ENCODE measurements at places on chromosomes 3 and 15. TPM values are rescaled to one million over a fixed set of nuclear protein-coding genes. Genes with fewer than 3 reads are reported as not detected.

DNA sequence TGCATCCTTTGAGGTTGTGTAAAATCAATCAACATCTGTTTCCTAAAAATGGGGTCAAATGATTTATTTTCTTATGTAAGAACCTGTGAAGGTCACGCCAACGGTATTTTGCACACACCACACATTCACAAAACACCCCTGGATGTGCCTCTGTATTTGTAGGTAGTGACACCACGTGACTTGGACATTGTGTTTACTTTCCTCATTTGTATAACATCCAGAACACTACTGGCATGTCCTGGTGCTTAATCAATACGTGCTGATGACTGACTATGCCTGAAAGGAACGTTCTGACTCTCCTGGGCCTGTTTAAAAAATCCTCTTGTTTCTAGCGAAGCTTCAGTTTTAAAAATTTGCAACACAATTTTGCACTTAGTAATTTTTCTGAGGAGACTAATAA is 3.4 kb upstream of the TAFA4 start:
- no peak for DNase-seq
- no peak overlapping the region for H3K27ac ChIP-seq
- no peaks in the 10 kb centered on the region for H3K36me3 ChIP-seq
- H3K4me3 ChIP-seq: no peak overlapping the region
- H3K27me3 ChIP-seq: peaks cover 35% of the 10 kb centered on the region

OR5K2 gene
- not detected for polyA plus RNA-seq

DNA sequence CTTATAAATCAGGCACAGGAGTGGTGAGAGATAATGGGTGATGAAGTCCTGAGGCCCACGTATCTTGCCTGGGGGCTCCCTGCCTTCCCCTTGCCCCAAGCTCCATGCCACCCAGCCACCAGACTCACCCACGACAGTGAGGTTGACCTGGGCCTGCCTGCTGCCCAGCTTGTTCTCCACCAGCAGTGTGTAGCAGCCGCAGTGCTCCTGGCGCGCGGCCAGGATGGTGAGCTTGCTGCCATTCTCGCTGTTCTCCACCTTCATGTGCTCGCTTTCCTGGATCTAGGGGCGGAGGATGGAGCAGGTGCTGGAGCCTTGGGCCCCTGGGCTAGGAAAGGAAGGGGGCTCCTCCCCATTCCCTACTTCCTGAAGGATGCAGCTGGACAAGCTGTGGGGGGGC is 79.1 kb upstream of the HACD2 start:
- peaks cover 8% of the 10 kb centered on the region for H3K4me1 ChIP-seq
- no peaks in the 10 kb centered on the region for H3K27me3 ChIP-seq
- no peak for DNase-seq
- H3K4me3 ChIP-seq: no peak overlapping the region
- no peak overlapping the region for H3K27ac ChIP-seq

PXYLP1 gene
- 20.5 TPM for polyA plus RNA-seq

CPLX3 gene
- 1.1 TPM for polyA plus RNA-seq

DNA sequence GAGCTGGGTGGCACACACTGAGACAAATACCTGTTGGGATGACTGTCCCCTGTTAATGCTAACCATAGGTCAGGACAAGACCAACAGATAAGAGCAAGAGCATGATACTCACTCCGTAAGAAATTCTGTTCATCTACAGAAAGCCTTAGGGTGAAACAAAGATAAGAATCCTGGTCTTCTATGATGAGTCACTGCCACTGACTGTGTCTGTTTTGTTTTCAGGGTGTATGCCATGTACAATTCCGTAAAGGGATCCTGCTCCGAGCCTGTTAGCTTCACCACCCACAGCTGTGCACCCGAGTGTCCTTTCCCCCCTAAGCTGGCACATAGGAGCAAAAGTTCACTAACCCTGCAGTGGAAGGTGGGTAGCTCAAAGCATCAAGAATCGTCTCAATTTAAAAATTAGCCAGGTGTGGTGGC is 141.1 kb downstream of the GHSR start:
- no peaks in the 10 kb centered on the region for H3K27me3 ChIP-seq
- no peaks in the 10 kb centered on the region for H3K4me1 ChIP-seq
- H3K4me3 ChIP-seq: no peak overlapping the region
- DNase-seq: peak; percentile 54

DNA sequence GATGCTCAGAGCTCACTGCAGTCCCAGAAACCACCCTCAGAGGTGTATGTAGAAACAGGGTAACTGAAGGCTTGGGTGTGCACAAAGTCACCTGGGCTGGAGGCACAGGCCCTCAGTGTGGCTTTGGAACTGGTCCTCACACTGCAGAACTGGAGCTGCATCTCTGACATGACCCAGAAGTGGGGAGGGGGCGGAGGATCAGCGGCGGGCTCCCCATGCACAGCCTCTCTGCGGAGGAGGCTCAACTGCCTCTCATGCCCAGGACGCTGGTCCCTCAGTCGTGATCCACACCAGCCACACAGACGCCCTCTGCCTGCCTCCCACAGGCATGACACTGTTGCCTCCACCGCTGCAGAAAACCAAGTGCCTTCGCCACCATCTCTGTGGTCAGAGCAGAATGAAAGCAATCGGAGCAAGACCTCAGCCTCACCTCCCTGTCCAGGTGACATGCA is 73.7 kb downstream of the TM2D3 start:
- H3K4me1 ChIP-seq: no peaks in the 10 kb centered on the region
- no peak overlapping the region for H3K27ac ChIP-seq
- DNase-seq: peak; percentile 33

CCDC13 gene
- 0.37 TPM for polyA plus RNA-seq

DNA sequence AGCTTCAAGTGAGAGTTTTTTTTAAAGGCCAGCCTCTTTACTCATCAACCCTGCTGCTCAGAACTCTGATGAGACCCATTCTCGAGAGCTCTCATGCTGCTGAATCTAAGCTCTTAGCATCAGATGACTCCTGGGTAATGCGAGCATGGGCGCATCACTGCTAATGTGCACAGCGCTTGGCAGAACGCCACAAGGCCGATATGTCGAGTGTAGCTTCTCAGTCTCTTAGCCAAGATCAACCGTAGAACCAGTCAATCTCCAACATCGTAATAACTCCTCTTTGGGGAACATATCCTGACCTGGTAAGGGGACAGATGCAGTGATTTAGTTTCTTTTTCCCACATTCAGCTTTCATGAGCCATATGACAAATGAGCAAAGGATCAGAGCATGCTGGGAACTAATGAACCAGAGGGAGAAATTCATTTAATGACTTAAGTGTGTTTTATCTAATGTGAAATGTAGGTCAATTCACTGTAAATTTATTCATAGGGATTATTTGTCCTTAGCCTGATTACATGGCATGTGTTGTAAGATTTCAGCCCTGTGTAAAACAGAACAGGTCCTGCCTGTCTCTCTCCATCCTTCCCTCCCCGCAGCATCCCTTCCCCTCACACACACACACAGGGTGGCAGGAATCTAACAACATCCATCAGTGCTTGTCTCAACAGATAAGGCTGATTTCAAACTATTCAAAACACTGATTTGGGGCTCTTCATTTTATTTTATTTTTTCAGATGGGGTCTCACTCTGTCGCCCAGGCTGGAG is 195.4 kb upstream of the C2CD4B start:
- no peak overlapping the region for H3K27ac ChIP-seq
- H3K27me3 ChIP-seq: no peaks in the 10 kb centered on the region
- no peaks in the 10 kb centered on the region for H3K36me3 ChIP-seq
- no peaks in the 10 kb centered on the region for H3K4me1 ChIP-seq
- H3K4me3 ChIP-seq: no peak overlapping the region

GRCh38 chr3:161641287-161641686 is 144.7 kb downstream of the OTOL1 start:
- H3K4me3 ChIP-seq: no peak overlapping the region
- no peaks in the 10 kb centered on the region for H3K36me3 ChIP-seq
- no peaks in the 10 kb centered on the region for H3K4me1 ChIP-seq
- DNase-seq: no peak

DNA sequence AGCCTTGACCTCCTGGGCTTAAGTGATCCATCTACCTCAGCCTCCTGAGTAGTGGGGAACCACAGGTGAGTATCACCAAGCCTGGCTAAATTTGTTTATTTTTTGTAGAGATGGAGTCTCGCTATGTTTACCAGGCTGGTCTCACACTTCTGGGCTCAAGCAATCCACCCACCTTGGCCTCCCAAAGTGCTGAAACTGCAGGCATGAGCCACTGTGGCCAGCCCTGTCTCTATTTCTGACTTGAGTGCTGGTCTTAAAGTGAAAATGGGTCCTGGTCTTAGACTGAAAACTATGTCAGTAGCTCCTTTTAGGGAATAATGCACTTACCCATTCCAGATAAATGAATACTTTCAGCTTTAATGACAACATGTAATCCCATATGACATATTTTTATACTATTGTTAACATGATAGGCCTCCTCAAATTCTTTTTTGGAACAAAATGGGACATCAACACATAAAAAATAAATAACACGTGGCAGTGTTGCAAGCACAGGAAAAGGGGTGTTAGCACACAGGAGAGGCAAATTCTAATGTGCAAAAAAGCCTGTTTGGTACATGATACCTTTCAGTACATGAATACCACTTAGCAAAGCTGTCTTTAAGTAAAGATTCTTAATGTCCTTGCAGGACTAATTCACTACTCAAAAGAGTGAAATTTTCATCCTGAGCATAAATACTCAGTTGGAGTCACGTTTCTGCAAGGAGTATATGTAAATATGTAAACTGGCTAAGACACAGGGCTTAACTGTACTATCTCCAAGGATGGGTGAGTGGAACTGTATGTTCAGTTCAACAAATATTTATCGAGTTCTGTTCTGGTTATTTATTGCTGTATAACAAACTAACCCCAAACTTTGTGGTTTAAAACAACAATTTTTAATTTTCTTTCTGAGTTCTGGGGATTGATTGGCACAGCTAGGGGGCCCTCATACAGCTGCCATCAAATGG is 194.7 kb downstream of the NR1D2 start:
- DNase-seq: no peak
- no peaks in the 10 kb centered on the region for H3K27me3 ChIP-seq
- no peak overlapping the region for H3K4me3 ChIP-seq
- H3K36me3 ChIP-seq: no peaks in the 10 kb centered on the region
- no peak overlapping the region for H3K27ac ChIP-seq

DNA sequence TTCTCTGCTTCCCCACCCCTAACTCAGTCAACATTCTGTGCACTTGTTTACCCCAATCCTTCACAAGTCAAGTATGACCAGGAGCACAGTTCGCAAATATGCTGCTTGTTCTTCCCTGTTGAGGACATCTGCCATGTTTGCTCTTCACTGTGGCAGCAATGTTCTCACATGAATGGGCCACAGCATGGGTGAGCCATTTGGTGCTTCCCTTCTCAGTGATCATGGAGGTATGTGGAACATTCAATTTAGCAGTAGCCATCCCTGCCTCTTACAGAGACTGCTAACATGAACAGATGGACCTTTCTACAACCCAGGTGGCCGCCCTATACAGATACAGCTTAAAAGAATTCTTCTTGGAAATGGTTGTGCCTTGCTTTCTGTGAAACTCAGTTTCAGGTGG is 660.1 kb upstream of the SGO1 start:
- H3K36me3 ChIP-seq: no peaks in the 10 kb centered on the region
- H3K27ac ChIP-seq: no peak overlapping the region
- H3K27me3 ChIP-seq: no peaks in the 10 kb centered on the region
- no peaks in the 10 kb centered on the region for H3K4me1 ChIP-seq
- DNase-seq: no peak

SEMA3G gene
- 30.4 TPM for polyA plus RNA-seq

ACKR4 gene
- 11.4 TPM for polyA plus RNA-seq

PROS1 gene
- 1.1 TPM for polyA plus RNA-seq

DNA sequence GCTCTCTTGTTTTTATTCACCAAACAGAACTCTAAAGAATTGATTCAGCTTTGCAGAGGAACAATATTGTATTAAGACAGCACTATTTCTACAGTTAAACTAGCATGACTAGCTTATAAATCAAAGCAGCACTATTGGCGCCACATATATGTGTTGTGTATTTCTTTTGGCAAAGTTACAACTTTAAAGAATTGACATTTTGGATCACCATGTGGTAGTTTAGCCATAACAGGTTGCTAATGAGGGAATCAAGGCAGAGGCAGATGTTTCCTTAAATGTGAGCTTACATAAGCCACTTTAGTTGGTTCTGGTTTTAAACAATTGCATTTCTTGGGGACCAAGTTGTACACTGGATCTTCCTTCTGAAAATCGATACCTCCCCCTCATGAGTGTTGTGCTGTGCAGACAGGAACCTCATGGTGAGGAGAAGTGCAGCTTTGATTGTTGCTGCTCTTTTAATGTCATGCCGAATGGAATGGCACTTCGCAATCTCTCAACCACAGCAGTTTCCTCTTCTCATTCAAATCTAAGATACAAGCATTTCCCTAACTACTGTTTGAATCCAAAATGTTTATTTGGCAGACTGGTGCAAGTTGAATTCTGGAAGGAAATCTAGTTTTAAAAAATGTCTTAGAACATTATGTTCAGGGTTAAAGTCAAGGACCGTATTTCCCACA is 151.2 kb downstream of the MYRIP start:
- no peaks in the 10 kb centered on the region for H3K36me3 ChIP-seq
- no peaks in the 10 kb centered on the region for H3K4me1 ChIP-seq
- DNase-seq: no peak
- H3K27ac ChIP-seq: no peak overlapping the region
- no peaks in the 10 kb centered on the region for H3K27me3 ChIP-seq

- peaks cover 8% of the 10 kb centered on the region for H3K4me1 ChIP-seq
- no peak overlapping the region for H3K27ac ChIP-seq
- H3K27me3 ChIP-seq: peaks cover 33% of the 10 kb centered on the region
- no peaks in the 10 kb centered on the region for H3K36me3 ChIP-seq
- H3K4me3 ChIP-seq: no peak overlapping the region
Measured at GRCh38 chr3:181710345-181711291, 1.1 kb upstream of the SOX2 start.

DNA sequence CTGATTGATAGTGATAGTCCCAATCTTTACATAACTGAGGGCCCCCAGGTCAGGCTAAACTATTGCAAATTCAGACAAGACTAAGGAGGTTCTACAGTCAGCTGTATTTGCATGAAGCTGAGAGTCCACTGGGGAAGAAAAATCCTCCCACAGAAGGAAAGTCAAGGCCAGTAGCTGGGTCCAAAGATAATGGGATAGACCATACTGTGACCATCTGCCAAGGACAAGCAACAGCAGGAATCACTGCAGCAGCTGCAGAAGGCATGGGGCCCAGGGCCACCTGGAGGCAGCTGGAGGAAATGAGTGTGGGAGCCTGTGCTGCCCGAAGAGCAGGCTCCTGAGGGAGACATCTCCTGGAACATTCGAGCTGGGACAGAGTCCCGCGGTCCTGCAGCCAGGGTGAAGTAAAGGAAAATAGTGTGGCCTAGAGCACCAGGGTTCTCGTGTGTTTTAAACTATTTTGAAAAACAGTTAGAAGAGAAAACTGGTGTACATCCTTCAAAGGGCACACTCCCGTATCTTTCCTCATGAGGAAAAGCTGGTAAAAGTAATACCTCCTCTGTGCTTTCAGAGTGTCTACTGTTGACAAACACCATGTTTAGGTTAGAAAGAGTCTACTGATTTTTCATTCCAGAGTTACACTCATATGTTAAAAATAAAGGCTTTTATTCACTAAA is 13.2 kb upstream of the TMEM212 start:
- H3K4me1 ChIP-seq: peaks cover 10% of the 10 kb centered on the region
- no peaks in the 10 kb centered on the region for H3K27me3 ChIP-seq
- DNase-seq: peak; percentile 82
- H3K4me3 ChIP-seq: no peak overlapping the region
- H3K36me3 ChIP-seq: no peaks in the 10 kb centered on the region
